ENCODE measurements at places on chromosomes 12 and 14.

DNA sequence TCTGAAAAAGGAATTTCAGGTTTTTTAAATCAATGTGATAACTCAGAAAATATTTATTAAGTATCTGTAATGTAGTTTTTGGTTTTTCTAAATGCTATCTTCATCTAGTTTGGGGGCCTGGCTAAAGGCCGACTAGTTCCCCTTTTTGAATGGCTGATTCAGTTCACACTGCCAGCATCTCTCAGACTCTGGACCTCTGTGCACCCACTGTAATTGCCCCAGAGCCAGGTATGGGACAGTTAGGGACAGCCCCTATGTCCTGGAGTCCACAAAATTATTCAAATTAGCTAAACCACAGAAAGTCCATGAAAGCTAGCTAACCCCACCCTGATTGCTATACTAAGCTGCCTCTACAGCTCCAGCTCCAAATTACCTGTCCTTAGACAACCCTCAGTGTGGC lies 49.1 kb upstream of the RGS6 start:
- DNase-seq = no peak

GRCh38 chr14:92900660-92901059 lies 22.3 kb upstream of the CHGA start:
- no peak for DNase-seq

- no peak for DNase-seq
Observed at GRCh38 chr12:94049718-94050117, 98.7 kb upstream of the PLXNC1 start.

GRCh38 chr14:68634332-68634731 lies 158.5 kb downstream of the ZFP36L1 start:
- no peak for DNase-seq

- no peak for DNase-seq
Observed at GRCh38 chr14:47208434-47208833, 467.0 kb downstream of the MDGA2 start.

DNA sequence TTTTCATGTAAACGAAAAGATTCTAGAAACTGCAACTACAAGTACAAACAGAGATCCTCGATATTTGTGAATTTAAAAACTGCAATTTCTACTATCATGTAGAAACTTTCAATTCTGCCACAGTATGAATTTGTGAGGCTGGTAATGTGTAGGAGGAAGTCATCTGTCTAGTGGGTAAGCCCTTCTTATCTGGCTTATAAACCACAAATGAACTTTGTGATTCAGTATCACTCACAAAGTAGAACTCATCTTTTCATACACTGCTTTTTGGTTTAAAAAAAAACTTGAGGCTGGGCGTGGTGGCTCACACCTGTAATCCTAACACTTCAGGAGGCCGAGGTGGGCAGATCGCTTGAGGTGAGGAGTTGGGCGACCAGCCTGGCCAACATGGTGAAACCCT lies 20.7 kb downstream of the GTF2A1 start:
- DNase-seq = no peak

- DNase-seq = no peak
Observed at GRCh38 chr12:56572288-56572687, 50.7 kb downstream of the RBMS2 start.

DNA sequence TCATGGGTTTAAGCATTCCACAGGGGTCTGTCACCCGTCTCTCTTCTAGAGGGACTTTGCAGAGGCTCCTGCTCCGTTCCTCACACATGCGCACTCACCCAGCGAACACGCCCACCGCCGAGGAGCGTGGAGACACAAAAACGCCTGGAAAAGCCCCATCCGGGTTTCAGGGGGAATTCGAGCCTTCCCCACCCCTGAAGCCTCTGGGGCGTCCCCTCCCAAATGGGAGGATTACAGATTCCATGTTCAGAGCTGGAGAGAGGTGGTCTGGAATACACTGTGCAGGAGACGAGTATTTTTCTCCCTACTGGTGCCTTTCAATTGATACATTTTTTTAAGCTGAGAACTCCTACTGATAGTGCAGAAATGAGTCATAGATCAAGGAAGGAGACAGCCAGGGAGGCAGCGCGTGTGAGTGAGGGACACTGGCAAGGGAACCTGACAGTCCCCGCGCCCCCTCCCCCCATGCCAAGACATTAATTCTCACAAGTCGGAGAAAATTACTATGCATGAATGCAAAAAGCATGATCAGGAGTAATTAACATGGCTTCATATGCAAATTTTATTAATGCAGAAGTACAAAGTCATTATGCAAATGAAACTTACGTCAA lies 36.9 kb downstream of the BCL11B start:
- peak; percentile 88 for DNase-seq

DNA sequence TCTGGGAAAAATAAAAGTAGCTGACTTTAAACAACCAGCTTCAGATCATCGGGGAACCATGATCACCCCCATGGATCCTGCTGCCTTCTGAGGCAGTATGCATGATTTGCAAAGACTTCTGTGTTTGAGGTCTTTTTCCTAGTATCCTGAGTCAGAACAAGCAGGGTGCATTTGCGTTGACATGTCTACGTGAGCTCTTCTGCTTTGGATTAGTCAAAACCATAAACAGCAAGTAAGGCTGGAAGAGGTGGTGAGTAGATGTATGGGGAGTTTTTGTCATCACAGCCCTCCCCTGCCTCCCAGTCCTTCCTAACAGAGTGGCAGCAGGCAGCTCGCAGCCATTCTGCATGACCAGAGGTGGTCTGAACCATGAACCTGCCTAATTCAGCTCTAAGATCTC lies 24.1 kb downstream of the PLEKHG7 start:
- DNase-seq = no peak

- no peak for DNase-seq
Observed at GRCh38 chr14:89746654-89747053, 207.9 kb downstream of the EFCAB11 start.

DNA sequence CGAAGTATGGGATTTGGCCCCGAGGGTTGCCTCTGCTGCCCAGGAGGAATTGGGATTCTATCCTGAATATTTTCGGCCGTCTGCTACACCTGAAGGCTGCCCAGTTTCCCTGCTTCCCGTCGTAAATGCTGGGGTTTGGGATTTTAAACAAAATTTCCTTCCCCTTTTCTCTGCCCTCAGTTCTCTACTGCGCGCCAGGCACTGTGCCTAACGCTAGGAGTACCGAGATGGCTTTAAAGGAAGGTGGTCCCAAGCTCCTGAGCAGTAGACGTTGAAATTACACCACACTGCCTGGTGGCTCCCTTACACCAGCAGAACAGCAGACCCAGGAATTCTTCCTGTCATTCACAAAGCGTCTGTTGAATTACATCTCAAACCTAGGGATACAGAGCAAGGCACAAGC lies 566 bp upstream of the PRDM4 start:
- DNase-seq = no peak

DNA sequence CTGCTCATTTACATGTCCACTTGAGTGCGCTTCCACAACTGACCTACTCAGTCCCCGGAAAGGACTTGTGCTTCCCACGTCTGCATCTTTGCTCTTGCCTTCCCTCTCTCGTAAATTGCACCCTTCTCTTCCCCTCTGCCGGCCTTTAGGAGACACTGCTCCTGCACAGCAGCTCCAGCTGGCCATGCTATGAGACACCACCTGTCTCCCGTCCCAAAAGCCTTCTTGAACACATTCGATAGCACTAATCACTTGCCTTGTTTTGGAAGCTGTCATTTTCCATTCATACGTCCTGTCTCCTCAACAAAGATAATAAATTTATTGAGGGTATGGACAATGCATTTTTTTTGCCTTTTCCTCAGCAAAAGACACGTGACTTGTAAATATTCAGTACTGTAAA lies 15.7 kb upstream of the KCNA1 start:
- no peak for DNase-seq

- DNase-seq = no peak
Observed at GRCh38 chr12:55729819-55730818, 1.3 kb upstream of the CD63 start.

DNA sequence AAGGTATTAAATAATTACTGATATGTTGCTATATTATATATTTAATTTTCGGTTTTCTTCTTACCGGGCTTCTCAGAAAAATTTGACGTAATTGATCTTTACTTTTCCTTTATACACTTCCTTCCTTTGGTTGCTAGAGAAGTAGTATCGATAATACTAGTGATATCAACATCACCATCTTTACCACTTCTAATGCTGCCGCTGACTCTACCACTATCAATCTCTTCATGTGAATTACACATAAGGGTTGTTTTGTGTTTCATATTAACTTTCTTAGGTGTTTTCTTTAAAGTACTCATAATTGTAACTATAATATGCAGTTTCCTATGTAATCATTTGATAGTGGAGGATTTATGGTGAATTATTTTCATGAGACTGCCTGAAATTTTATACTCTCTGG lies 30.9 kb upstream of the KLRF1 start:
- peak; percentile 29 for DNase-seq

DNA sequence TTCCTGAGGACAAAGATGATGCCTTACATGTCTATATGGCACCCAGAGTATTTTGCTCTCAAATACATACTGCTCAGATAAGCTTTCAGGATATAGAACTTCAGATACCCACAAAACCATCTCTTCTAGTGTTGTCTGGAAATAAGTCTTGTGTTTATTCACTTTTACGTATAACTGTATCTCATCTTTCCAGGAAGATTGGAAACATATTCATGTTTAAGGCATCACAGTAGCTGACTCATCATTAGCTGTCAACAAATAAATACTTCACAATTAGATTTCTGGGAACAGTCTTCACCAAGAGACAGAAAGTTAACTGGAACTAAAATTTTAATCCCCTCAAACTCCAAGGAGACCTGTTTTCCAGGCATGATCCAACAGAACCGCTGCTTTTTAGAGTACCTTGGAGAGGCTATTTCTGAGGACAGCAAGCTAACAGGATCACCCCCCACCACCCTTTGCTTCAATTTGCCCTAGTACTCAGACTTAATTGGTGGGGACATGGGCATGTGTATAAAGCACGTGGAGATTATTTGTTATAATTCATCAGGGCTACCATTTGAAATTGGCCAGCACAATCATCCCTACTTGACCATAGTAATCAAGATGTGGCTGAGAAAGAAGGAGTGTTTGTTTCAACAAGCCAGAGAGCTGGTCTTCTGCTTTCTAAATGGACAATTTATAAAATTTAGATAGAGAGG lies 129.3 kb upstream of the HIF1A start:
- no peak for DNase-seq

DNA sequence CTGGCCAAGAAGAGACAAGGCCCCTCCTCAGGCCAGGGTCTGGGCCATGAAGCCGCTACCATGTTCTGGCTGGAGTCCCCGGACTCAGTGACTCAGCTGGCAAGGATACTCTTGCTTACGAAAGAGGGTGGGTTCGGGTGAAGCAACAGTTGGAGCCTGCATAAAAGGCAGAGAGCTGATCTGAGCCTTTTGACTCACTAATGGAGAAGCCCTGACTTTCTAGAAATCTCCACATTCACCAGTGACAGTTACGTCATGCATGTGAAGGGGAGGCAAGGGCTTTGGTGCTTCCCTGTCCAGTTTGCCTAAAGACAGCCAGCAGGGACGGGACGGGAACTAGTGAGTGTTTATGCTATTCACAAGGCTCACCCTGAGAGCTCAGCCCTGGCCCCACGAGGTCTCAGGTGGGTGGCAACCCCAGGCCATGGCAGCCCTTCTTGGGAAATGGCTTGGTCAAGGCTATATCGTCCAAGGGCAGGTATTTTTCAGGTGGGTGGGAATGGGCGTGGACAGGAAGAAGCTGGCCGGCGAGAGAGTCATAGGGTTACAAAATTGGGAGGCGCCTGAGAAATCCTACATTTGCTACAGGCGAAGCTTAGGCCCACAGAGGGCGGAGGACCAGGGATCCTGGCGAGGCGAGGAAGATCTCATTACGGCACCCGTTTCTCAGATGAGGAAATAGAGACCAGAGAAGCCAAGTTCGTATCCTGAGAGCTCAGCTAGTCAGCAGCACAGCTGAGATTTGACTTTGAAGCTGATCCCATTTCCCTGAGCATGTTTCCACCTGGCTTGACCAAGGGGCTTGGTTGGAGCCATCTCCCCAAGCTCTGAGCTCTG lies 314.6 kb downstream of the BCL11B start:
- DNase-seq = no peak

- no peak for DNase-seq
Observed at GRCh38 chr14:98593361-98593761, 678.6 kb downstream of the BCL11B start.

- no peak for DNase-seq
Observed at GRCh38 chr12:132158677-132159554, 14.7 kb downstream of the NOC4L start.

GRCh38 chr12:14310866-14311265 lies 54.6 kb upstream of the ATF7IP start:
- DNase-seq = no peak

DNA sequence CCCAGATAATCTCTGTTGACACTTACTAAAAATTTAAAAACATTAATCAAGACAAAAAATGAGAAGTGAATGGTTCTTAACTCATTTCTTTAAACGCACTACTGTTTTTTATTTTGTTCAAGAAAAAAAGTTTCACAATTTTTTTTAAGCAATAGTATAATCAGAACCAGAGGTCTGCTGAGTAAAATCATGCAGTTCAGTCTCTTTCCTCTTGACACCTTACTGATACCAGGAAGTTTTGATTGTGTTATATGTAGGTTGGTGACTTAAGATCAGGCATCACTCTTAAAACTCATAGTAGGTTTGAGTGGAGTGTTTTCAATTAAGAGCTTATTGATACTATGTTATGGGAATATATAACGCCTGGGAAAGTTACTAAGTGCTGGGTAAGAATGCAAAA lies 121.4 kb downstream of the TRMT5 start:
- DNase-seq = no peak

DNA sequence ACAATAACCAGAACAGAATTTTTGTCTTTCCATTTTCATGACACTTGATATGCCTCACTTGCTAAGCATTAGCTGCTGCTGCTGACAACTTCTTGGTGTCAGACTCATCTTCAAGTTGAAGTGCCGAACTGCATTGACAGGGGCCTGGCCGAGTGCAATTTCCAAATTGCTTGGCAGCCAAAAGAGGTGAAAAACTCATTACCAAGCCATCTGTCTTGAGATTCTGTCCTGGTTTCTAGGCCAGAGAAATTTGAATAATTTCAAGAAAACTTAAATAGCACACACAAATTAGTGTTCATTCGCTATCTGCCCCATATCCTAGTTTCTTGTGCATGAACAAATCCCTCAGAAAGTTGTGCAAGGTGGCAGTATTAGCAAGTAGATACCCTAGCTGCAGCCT lies 165.3 kb upstream of the RASSF8 start:
- no peak for DNase-seq

DNA sequence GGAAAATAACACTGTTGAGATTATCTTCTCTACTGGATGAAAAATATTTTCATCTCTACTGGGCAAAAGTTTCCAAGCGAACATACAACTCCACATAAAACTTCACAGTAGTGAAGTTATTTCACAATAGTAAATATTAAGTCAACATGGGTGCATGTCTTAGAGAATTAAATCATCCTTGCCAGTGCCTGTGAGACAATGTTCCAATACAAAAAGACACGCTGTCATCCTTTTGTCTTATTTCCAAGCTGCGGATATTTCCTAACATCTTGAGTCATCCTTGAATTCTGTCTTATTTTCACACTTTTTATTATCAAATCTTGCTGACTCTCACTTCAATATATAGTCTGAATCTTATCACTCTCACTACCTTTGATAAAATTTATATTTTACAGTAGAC lies 142.9 kb upstream of the KITLG start:
- no peak for DNase-seq

Measured in activated CD4-positive, alpha-beta T cell treated with anti-CD3 and anti-CD28 coated beads for 4 hours (primary cell).